LHCN-M2 (cell line): ENCODE measurements at places on chromosomes 1 and 21. TPM values are rescaled to one million over a fixed set of nuclear protein-coding genes. Genes with fewer than 3 reads are reported as not detected.

LAPTM5 gene
- total RNA-seq = 1.2 and 1.3 TPM in 2 replicates

LRRC38 gene
- not detected in 2 replicates for total RNA-seq

GRCh38 chr21:42051788-42052187 lies 19.3 kb upstream of the UMODL1 start:
- no peak for DNase-seq

NECTIN4 gene
- 0.26 TPM in 1 of 2 replicates, not detected in the other for total RNA-seq

DNA sequence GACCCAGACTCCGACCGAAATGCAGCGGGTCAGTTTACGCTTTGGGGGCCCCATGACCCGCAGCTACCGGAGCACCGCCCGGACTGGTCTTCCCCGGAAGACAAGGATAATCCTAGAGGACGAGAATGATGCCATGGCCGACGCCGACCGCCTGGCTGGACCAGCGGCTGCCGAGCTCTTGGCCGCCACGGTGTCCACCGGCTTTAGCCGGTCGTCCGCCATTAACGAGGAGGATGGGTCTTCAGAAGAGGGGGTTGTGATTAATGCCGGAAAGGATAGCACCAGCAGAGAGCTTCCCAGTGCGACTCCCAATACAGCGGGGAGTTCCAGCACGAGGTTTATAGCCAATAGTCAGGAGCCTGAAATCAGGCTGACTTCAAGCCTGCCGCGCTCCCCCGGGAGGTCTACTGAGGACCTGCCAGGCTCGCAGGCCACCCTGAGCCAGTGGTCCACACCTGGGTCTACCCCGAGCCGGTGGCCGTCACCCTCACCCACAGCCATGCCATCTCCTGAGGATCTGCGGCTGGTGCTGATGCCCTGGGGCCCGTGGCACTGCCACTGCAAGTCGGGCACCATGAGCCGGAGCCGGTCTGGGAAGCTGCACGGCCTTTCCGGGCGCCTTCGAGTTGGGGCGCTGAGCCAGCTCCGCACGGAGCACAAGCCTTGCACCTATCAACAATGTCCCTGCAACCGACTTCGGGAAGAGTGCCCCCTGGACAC lies 534 bp downstream of the C1orf56 start:
- DNase-seq = peak; percentile 72

GRCh38 chr1:74425676-74426075 lies 86.7 kb downstream of the LRRC53 start:
- no peak for DNase-seq

GRCh38 chr21:42440187-42440792 lies 36.6 kb downstream of the UBASH3A start:
- no peak for DNase-seq

- DNase-seq = no peak
Observed at GRCh38 chr1:65880611-65881010, 87.9 kb downstream of the PDE4B start.

DPT gene
- total RNA-seq = not detected in 2 replicates

- peak; percentile 84 for DNase-seq
Observed at GRCh38 chr1:85240174-85240601, 19.3 kb downstream of the C1orf52 start.
